Right lung (tissue), 10 donors: ENCODE measurements at places on chromosomes 5 and 9. TPM values are rescaled to one million over a fixed set of nuclear protein-coding genes. Genes with fewer than 3 reads are reported as not detected.

GRCh38 chr9:122320413-122320881, 50.4 kb upstream of the PTGS1 start:
- DNase-seq, result no peak

DNA sequence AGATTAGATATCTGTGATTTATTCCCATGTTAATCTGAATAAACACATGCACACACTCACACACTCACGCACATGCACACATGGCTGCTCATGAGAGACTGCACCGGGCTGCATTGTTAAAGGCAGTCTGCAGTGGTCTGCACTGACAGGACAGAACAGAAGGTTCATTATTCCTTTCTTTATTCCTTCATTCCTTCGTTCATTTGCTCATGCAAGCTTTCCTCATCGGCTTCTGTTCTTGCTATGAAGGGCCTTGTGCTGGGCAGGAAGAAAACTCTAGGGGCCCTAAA, 41.4 kb upstream of the FSTL4 start:
- no peak for DNase-seq

- no peak for DNase-seq
Observed at GRCh38 chr5:64818245-64818644, 49.5 kb downstream of the CWC27 start.

Gene IFNA21
- 0.17 TPM for polyA plus RNA-seq

Gene FOXI1
- not detected for polyA plus RNA-seq

- no peak for DNase-seq
Observed at GRCh38 chr5:172347496-172348052, 64.0 kb upstream of the UBTD2 start.

Gene NOL6
- polyA plus RNA-seq, result 31.2 TPM

- no peak for DNase-seq
Observed at GRCh38 chr9:137945581-137945980, 68.0 kb downstream of the CACNA1B start.
